Kidney (tissue), 22 donors: ENCODE measurements at places on chromosomes 5 and 9.

DNA sequence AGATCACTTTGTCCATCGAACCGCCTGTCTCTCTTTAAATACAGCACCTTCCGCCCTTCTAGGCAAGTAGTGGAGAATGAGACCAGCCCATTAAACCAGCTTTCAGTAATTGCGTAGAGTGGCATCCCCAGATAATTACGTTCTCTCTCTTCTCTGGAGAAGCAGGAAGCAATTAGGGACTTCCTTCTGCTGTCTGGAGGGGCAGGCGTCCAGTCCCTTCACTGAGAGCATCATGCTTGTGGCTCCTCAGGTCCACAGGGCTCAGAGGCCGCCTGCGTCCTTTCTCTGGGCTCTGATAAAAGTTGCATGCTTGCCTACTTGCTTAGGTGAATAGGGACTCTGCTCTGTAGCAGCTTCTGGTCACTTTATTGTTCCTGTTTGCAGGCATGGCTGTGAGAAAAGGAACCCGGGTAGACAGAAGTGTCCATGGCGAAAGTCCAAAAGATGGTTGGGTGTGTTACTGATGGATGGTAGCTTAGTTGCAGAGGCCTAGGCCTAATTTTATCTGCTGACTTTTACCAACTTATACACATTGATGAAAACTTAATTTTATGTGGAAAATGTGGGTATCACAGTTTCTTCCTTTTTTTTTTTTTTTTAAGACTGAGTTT is 299.1 kb upstream of the PANK3 start:
- no peak for DNase-seq

DNA sequence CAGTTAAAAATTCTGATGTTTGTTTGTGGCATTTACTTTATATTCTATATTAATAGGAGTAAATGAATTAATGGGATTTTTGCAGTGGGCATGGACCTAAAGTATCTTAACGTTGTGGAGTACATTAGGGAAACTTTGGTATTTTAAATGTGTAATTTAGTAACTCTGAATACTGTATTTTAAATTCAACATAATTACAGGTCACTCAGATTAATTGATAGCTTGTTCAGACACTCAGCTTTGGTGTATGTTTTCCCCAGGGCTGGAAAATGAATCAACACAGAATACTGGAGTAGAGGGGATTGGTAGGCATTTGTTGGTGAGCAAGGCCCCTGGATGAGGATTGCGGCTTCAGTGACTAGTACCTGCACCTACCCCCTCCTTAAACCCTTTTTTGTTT is 117.5 kb downstream of the TRIO start:
- DNase-seq, result no peak

- DNase-seq, result no peak
These were observed 49.4 kb upstream of the NEURL1B start for GRCh38 chr5:172591636-172592035.

DNA sequence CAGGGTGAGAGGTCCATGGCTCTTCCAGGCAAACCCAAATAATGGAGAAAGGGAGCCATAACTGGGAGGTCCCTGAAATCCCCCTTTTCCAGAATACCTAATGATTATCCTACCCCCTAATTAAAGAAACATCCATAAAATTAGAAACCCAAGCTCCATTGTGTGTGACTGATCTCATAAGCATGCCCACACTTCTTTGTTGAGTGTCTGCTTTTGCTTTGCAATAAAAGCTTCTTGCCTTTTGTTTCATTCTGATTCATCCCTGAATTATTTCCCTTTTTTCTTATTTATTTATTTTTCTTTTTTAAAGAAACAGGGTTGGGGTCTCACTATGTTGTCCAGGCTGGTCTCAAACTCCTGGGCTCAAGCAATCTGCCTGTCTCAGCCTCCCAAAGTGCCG is 33.1 kb downstream of the BTF3 start:
- no peak for DNase-seq

DNA sequence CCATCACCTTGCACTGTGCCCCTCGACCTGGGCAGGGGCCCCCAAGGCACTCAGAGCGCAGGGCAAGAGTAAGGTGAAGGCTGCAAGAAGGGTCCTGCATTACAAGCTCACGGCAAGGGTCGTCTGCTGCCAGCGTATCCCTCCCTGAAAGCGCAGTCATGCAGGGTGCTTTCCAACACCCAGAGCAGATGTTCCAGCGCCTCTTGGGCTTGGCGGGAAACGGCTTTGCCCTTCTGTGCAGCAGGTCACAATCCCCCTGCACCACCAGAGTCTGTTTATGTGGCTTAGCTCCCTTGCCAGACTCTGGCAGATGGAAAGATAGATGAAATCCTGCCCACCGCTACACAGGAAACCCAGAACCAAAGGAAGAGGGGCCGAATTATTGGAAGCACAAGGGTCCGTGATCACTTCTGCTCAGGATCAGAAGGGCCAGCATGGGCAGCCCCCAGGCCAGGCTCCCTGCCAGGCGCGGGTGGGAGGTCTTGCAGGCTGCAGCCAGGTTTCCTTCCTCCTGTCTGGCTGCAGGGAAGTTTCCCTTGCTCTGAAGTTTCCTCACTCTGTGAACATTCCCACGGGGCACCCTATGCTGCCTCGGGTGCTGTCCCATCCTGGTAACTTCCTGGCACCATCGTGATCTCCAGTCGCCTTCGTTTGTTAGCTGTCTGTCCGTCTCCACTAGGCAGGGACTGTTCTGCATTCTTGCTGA is 132.2 kb downstream of the ZNF354C start:
- DNase-seq, result peak; percentile 43

GRCh38 chr5:144328494-144328893 is 157.8 kb downstream of the KCTD16 start:
- DNase-seq, result no peak

- DNase-seq, result no peak
These were observed 607 bp downstream of the PCSK1 start for GRCh38 chr5:96432216-96433065.

DNA sequence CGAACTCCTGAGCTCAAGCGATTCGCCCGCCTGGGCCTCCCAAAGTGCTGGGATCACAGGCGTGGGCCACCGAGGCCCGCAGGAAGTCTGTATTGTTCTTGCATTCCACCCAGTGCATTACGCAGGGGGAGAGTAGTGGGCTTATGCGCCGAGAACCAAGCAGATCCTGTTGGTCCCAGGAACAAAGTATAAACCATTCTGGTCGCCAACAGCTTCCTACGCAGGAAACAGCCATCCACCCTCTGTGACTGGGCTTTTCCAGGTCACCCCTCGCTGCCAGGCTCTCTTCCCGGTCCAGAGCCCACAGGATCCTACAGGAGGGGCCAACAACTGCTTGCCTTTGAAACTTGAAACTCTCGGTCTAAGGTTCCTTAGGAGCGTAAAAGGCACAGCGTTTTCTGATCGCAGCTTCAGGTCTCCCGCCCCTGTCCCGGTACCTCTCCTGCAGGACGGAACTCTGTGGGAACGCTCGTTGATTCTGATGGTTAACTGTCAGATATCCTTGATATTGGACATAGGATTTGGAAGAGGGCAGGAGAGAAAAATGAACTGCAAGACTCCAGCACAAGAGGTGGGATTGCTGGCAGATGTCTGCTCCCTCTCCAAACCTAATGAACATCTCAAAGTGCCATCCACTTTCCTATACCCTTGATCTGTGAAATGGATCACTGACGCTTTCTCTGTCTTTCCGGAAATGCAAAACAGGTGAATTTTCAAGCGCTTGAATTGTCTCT is 4.2 kb upstream of the ANXA2R start:
- DNase-seq, result peak; percentile 69

- no peak for DNase-seq
These were observed 1001.9 kb upstream of the CDH10 start for GRCh38 chr5:25646421-25647341.

DNA sequence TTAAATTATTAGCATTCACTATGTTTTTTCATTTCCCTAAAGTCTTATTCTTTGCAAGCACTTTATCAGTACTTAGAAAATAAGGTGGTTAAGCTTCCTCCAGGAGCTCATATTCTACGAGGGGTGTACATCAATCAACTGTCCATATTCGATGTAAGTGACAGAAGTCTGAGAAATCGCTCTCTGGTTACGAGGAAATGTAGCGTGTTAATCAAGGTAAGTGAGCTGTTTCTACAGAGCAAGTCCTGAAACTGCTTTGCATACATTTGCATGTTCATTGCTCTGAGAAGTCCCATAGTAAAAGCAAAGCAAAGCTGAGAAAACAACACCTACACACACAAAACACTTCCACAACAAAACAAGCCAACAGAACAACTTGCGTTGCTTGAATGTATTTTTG is 893.9 kb upstream of the DMAC1 start:
- no peak for DNase-seq
